ENCODE measurements at places on chromosomes 1 and 21. TPM values are rescaled to one million over a fixed set of nuclear protein-coding genes. Genes with fewer than 3 reads are reported as not detected.

GPR157 gene
- 2.1 TPM for total RNA-seq

AK2 gene
- 128 TPM for total RNA-seq

CD1D gene
- 0.77 TPM for total RNA-seq

AMY1C gene
- not detected for total RNA-seq

CGN gene
- total RNA-seq, result 12.4 TPM

PRR9 gene
- total RNA-seq, result not detected

CFHR2 gene
- not detected for total RNA-seq

PSRC1 gene
- 134 TPM for total RNA-seq

UBE4B gene
- total RNA-seq, result 66.2 TPM

PTGER3 gene
- under 0.01 TPM for total RNA-seq

OLFML3 gene
- 13.4 TPM for total RNA-seq

MAP1LC3C gene
- total RNA-seq, result 0.19 TPM

DNA sequence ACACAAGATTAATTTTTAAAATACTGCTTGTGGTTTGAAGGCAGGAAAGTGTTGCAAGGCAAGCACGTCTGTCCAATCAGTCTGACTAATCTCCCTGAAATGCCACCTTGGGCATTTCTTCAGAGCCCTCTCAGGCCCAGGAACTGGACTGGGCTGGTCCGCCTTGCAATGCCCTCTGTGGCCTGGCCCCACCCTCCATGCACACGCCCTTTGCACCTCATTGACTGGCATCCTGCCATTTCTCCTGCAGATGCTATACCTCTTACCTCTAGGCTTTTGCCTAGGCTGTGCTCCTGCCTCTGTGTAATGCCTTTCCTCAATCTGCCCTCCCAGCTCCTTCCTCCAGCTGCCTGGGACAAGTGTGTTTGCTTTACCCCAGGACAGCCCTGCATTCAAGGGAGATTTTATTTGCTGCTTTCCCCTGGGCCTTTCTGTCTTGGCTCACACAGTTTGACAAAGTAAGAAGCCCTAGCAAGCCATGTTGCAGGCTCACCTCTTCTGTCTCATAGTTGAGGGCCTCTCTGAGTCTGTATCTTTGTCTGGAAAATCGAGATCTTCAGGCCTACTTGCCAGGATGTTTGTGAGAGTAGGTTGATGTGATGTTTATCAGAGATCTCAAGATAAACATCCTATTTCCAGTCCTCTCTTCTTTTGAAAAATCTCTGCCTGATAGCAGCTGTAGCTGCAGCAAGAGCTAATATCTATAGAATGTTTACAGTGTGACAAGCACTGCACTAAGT is 149.2 kb upstream of the JUN start:
- no peak overlapping the region for H3K27ac ChIP-seq
- DNase-seq, result no peak
- no peaks in the 10 kb centered on the region for H3K27me3 ChIP-seq
- H3K36me3 ChIP-seq, result no peaks in the 10 kb centered on the region
- H3K4me3 ChIP-seq, result no peak overlapping the region
- H3K4me1 ChIP-seq, result peaks cover 11% of the 10 kb centered on the region

DNA sequence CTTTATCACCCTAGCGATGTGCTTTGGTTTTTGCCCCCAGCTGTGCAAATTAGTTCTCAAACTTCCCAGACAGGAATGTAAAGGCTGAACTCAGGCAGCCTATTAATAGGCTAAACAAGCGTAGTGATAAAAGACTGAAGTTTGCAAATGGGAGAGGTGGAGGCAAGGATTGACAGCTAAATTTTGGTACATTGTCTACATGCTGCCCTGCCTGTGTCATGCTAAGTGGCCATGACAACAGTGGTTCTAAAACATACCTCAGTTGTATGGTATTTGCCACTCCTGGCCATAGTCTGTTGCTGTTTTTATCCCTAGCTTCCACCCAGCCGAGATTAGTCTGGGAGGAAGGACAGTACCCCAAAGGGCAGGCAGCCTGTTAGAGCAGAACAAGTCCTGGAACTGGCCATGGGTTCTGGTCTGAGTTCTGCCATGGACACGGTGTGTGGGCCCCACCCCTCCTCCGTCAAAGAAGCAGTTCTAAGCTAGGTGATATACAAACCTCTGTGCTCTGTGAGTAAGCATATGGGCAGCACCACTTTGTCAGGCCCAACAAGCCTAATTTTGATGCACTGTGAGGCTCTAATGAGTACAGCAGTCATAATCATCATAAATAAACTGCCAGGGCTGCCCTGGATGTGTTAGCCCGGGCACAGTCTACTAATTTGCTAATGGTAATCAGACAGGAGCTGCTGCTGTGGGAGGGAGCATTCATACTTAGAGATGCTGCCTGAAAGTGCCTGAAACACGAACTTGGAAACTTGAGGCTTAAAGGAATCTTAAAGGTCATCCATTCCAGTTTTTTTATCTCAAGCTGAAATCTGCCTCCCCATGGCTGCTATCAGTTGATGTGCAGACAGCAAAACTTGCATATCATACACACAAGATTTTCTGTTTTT is 177.1 kb downstream of the HHAT start:
- no peaks in the 10 kb centered on the region for H3K4me1 ChIP-seq
- no peak overlapping the region for H3K4me3 ChIP-seq
- H3K27me3 ChIP-seq, result no peaks in the 10 kb centered on the region

DNA sequence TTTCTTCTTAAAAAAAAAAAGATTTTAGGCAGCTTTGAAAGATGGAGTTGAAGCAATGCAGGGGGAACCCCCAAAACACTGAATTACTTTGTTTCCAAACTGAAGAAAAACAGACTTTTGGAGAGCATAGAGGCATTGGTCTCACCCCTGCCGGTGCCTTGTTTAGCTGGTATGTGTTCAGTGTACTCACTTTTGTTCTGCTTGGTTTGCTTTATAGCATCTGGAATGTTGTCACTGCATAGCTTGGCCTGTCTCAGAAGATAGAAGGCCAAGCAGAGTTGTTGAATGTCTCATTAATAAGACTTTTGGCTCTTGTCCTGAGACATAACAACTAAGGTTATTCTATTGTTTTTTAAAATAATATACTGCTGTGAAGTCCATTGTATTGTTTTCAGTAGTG is 6.9 kb downstream of the THRAP3 start:
- peaks cover 4% of the 10 kb centered on the region for H3K36me3 ChIP-seq
- peak; percentile 38 for DNase-seq
- H3K27ac ChIP-seq, result peak overlapping the region; percentile 49

GRCh38 chr1:209775678-209776077 is 8.7 kb downstream of the C1orf74 start:
- no peak overlapping the region for H3K27ac ChIP-seq
- no peak overlapping the region for H3K4me3 ChIP-seq
- DNase-seq, result no peak
- H3K4me1 ChIP-seq, result no peaks in the 10 kb centered on the region
- no peaks in the 10 kb centered on the region for H3K36me3 ChIP-seq

GRCh38 chr21:39094847-39095579 is 88.2 kb downstream of the PSMG1 start:
- H3K27ac ChIP-seq, result no peak overlapping the region
- no peak for DNase-seq
- peaks cover 22% of the 10 kb centered on the region for H3K4me1 ChIP-seq
- H3K36me3 ChIP-seq, result no peaks in the 10 kb centered on the region
- no peak overlapping the region for H3K4me3 ChIP-seq

GRCh38 chr21:34999397-34999941 is 49.6 kb downstream of the RUNX1 start:
- no peak for DNase-seq
- H3K4me3 ChIP-seq, result no peak overlapping the region
- no peaks in the 10 kb centered on the region for H3K36me3 ChIP-seq

DNA sequence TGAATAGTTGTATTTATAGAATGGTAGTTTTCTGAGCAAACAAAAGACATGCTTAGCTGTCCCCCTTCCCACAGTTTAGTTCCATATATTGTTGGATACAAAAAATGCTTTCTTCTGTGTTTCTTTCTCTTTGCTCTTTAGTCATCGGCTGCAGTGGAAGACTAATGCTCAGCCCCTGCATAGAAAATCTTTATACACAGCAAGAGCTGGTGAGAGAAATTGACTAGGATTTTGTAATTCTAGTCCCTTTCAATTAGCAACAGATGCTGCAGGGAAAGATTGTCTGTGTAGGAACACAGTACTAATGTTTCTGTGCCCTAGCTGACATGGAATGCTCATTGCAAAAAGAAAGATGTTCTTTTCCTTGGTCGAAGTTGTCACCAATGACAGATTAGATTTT is 200.9 kb downstream of the RPS6KC1 start:
- no peak for DNase-seq
- no peaks in the 10 kb centered on the region for H3K27me3 ChIP-seq
- no peaks in the 10 kb centered on the region for H3K4me1 ChIP-seq
- H3K27ac ChIP-seq, result no peak overlapping the region

GRCh38 chr1:218516526-218516925 is 171.4 kb downstream of the TGFB2 start:
- H3K4me3 ChIP-seq, result no peak overlapping the region
- peaks cover 25% of the 10 kb centered on the region for H3K4me1 ChIP-seq
- H3K36me3 ChIP-seq, result no peaks in the 10 kb centered on the region
- H3K27me3 ChIP-seq, result no peaks in the 10 kb centered on the region
- no peak for DNase-seq
- H3K27ac ChIP-seq, result no peak overlapping the region

DNA sequence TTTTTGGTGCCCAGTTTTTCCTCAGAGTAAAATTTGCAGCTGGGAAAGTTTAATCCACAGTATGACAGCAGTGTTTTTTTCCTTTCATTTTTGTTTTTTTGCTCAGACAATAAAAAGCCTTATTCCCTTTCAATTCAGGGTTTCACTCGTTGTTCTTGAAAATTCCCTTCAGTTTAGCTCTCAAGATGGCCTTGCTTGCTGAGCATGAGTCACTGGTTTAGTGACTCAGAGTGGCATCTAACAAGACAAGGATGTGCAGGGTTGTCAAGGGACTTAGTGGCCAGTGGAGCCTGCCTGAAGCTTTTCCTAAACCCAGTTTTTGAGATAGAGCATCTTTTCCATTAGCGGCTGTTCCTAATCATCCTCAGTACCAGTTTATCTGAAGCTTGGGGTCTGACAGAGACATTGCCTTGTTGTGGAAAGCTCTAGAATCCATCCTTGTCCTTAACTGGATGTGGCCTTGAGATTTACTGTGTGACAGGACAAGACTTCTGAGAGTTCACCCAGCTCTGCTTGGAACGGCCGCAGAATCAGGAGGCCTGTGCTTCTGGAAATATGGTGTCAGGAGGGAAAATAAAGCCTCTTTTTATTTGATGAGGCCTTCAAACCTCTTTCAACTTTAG is 48.4 kb upstream of the DNAJC6 start:
- no peaks in the 10 kb centered on the region for H3K36me3 ChIP-seq
- no peak overlapping the region for H3K4me3 ChIP-seq
- H3K4me1 ChIP-seq, result peaks cover 20% of the 10 kb centered on the region

DNA sequence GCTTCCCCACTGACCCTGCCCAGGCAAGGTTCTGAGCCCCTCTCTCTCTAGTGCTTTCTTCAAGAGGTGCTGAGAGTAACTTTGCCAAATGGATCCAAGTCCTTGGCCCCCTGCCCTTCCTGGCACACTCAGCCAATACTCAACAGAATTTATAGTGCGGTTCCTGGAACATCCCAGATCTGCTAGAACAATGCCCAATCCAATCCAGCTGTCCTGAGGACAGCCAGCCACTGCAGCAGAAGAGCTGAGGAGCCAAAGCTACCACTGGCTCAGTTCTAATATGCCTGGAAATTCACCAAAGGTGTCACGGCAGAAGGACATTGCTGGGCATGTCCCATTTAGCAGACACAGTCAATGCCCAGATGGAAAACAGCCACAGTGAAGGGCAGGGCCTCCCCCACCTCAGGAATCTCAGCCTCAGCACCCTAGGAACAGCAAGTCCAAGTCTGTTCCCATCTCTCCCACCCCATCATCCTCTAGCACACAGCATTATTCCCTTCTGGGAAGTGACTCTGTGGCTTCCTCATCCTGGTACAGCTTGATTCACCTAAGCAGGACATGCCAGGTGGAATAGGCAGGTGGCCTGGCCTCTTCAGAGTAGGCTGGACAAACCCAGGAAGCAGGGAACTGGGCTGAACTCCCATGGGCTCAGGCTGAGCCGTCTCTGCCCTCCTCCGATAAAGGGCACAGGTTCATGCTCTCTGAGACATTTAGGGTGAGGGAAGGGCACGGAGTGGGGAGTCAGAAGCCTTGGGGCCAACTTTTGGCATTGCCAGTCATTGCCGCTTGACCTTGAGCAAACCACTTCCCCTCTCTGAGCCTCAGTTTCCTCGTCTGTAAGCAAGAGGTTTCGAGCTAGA is 24.6 kb downstream of the PMVK start:
- no peak overlapping the region for H3K27ac ChIP-seq
- H3K4me1 ChIP-seq, result no peaks in the 10 kb centered on the region

DNA sequence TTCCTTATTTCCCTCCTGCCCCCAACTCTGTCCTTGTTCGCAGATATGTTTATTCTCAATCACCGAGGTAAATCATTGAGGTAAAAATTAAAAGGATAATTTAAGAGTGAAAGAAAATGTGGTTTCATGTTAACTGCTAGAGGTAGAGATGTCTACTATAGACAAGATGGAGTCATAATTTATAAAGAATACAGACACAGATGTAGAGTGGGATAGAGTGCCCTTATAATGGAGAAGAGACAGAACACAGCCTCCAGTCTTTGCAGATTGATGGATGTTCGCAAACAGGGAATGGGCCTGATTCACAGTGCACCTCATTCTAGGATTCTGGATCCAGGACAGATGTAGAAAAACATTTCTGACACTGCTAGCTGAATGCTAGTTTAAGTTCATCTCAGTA is 139.1 kb upstream of the SERTAD4 start:
- no peak overlapping the region for H3K4me3 ChIP-seq
- H3K27me3 ChIP-seq, result no peaks in the 10 kb centered on the region
- DNase-seq, result no peak
- H3K4me1 ChIP-seq, result no peaks in the 10 kb centered on the region
- H3K36me3 ChIP-seq, result no peaks in the 10 kb centered on the region

GRCh38 chr1:215005078-215005477 is 77.5 kb upstream of the KCNK2 start:
- no peaks in the 10 kb centered on the region for H3K27me3 ChIP-seq
- no peaks in the 10 kb centered on the region for H3K4me1 ChIP-seq
- H3K27ac ChIP-seq, result no peak overlapping the region
- no peaks in the 10 kb centered on the region for H3K36me3 ChIP-seq

GRCh38 chr21:35737449-35737848 is 322.9 kb downstream of the SETD4 start:
- H3K27ac ChIP-seq, result no peak overlapping the region
- H3K36me3 ChIP-seq, result no peaks in the 10 kb centered on the region
- no peak overlapping the region for H3K4me3 ChIP-seq
- DNase-seq, result no peak
- no peaks in the 10 kb centered on the region for H3K27me3 ChIP-seq
- no peaks in the 10 kb centered on the region for H3K4me1 ChIP-seq

- H3K36me3 ChIP-seq, result no peaks in the 10 kb centered on the region
- H3K27ac ChIP-seq, result no peak overlapping the region
- DNase-seq, result peak; percentile 3
- H3K4me3 ChIP-seq, result no peak overlapping the region
- H3K4me1 ChIP-seq, result peaks cover 4% of the 10 kb centered on the region
Measured at GRCh38 chr1:59446257-59446901, 149.5 kb downstream of the FGGY start.

Measured in neural progenitor cell (in vitro differentiated cells).